BJ (cell line): ENCODE measurements at places on chromosomes 6 and 20.

GRCh38 chr6:106820412-106820852, 154.1 kb downstream of the CD24 start:
- no peak for DNase-seq

GRCh38 chr6:67541586-67541985, 1093.5 kb upstream of the ADGRB3 start:
- peak; percentile 17 for DNase-seq

- no peak for DNase-seq
Measured at GRCh38 chr6:141550471-141550870, 582.3 kb upstream of the GJE1 start.

DNA sequence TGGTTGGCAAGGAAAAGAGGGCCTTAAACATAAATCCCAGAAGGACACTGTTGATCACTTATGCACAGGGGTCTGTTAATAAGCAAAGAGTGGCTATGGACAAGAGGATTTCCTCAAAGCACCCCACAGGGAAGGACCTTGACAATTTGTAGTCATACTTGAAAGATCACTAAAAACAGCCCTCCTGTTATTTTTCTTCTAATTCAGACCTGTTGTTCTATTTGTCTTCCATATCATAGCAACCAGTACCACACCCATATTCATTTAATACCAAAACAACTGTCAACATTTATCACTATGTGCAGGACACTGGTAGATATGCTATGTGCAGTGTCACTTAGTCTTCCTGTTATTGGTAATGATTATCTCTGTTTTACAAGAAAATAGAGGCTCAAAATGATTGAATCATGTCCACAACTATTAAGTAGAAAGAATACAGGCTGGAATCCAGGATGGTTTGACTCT, 3.2 kb upstream of the DYNLRB1 start:
- no peak for DNase-seq

DNA sequence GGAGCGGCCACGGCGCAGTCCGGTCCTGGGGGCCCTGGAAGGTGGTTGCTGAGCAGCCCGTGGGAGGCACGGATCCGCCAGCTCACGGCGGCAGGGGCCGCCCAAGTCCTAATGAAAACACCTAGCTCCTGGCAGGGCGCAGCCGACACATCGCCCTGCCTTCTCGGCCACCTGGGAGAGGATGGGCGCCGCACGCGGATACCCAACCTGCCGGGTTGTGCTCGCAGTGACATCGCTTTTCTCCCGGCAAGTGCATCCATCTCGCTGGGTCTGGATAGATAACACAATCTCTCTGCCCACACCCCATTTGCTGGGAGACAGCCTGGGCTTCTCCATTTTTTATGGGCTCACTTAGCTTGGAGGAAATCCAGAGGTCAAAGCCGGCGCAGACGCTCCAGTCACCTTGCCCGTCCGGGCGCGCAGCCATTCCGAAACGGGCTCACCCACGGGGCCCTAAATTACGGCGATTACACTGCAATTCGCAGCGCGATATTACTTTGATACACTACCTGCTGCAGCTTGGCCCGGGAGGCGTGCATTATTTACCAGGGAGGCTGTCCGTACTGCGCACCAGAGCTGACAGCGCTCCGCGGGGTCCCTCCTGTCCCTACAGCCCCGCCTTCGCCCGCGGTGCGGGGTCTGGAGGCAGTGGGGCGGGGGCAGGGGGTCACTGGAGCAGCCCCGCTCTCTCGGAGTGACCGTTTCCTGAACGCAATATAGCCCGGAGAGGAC, 36.2 kb upstream of the CCDC167 start:
- no peak for DNase-seq

DNA sequence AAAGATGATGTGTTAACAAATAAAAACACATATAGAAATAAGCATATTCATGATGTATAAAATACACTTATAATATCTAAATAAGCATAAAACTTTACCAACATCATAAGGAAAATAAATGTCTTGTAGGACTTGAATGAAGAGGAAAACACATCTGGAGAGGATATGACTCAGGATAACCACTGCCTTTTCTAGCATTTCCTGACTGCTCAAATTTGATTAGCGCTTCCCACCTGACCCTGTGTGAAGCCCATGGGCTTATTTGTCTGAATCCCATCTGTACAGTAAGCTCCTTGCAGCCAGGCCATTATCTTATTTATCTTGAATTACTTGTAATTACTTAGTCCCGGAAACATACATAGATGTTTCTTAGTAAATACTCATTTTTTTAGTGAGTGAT, 608.6 kb downstream of the COL12A1 start:
- DNase-seq = peak; percentile 49

DNA sequence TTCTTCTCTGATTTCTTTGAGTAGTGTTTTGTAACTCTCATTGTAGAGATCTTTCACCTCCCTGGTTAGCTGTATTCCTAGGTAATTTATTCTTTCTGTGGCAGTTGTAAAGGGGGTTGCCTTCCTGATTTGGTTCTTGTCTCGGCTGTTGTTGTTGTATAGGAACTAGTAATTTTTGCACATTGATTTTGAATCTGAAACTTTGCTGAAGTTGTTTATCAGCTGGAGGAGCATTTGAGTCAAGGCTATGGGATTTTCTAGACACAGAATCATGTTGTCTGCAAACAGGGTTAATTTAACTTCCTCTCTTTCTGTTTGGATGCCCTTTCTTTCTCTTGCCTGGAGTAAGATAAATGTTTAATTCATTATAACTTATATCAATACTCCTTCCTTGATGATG, 86.4 kb downstream of the OLIG3 start:
- no peak for DNase-seq

- DNase-seq = no peak
Measured at GRCh38 chr20:16517946-16518783, 55.1 kb downstream of the KIF16B start.

DNA sequence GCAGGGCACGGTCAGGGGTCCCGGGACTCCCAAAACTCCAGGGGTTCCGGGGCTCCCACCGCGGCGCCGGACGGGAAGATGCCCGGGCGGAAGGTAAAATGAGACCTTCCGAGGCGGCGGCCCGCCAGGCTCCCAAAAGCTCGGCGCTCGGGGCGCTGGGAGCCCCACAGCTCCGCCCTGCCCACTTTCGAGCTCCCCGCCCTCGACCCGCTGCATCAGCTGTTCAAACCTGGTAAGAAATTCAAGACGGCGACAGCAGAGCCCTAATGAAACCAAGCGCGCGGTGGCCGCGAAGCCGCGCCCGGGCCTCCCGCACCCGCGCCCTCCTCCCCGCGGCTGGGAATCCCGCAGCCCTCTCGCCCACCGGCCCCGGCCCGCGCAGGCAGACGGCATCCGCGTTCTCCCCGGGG, 369 bp downstream of the SLC4A11 start:
- DNase-seq = no peak

DNA sequence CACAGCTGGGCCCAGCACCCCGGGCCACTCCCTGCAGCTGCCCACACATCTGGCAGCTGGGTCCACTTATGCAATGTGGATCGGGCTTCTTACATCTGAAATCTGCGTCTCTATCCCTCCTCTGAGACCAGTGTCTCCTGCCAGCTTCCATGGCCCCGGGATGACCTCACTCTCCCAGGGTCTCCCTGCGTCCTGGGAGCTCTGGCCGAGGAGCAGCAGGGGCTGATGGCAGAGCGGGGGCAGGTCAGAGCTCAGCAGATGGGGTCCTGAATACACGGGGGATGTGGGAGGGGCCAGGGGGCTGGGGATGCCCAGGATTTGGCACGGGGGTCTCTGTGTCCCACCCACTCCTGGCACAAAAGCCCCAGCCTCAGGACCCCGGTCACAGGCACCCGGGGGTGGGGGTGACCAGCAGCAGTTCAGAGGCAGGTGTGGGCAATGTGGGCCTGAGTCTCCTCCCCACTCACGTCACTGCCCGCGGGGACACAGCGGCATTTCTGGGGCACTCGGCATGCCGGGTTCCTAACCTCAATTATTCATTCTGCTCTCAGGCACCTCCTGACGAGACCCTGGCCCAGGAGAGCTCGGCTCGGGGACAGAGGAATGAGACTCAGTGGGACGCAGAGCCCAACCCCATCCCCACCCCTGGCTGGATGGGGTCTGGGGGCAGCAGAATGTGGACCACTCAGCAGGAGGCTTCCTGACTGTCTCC, 16.4 kb downstream of the CHRNA4 start:
- DNase-seq = no peak

GRCh38 chr6:154430481-154430919, 73.9 kb upstream of the IPCEF1 start:
- DNase-seq = no peak

GRCh38 chr6:89364586-89364985, 12.1 kb upstream of the UBE2J1 start:
- no peak for DNase-seq

- DNase-seq = no peak
Measured at GRCh38 chr6:41072836-41073202, at the start of gene NFYA. TSS of gene NFYA (plus strand) at chr6:41072974. CDS start at chr6:41079090, 6,116 bp downstream.

DNA sequence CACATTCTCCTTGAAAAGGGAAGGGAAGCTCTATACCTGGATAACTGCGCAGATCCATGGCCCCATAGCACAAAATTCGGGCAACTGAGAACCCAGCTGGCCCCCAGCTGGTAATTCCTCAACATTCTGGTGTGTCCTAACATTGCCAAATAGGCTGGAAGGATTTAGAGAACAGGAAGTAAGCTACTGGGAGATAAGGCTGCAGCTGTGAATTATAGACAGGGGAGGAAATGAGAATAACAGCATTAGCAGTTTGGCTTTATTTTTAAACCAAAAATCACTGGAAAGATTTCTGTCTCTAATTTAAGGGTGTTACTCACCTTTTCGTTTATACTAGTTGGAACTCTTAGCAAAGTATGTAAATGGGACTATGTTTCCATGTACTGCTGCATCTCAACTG, 97.2 kb downstream of the TULP4 start:
- DNase-seq = peak; percentile 9

DNA sequence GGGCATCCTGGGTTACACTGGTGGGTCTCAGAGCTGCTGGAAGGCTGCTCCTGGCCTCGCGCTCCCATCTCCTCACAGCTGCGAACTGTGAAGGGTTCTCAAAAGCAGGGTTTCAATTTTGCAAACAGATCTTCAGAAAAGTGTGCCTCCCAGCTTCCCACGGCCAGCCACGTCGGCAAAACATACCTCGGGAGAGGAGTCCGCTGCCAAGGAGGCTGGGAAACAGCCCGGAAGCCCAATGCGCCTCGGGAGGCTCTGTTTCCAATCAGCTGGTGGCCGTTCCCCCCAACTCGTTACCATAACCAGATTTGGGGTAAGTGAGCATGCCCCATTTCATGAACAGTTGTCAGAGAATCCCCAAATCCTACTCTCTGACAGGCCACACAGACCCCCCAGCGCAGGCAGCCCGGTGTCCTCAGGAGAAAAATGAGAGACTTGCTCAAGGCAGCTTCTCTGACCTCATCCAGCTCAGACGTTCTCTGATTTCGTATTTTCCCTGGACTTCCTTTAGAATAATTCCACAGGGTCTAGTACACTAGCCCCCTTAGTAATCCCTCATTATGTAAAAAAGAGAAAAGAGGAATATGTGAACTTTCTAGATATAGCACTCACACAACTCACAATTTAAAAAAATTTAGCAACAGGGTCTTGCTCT, 98.4 kb downstream of the SNX5 start:
- DNase-seq = no peak

DNA sequence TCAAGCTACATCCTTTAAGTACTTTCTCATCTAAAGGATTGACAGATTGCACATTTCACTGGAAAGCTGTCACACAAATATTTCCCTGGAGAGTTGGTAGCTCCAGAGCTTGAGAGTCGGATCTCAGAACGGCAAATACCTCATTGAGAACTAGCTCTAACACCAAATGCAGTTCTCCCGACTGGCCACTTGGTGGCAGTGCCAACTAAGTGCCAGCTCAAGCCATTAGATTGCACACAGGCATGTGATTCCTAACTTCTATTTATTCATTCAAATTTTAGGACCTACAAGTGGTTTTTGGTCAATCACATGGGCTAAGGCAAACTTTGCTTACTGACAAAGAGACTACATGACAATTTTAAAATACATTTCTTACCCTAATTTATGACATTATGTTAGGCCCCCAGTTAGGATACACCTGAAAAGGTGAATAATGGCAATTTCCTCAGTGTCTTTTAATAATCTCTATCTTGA, 7.9 kb upstream of the MCHR2 start:
- DNase-seq = no peak

DNA sequence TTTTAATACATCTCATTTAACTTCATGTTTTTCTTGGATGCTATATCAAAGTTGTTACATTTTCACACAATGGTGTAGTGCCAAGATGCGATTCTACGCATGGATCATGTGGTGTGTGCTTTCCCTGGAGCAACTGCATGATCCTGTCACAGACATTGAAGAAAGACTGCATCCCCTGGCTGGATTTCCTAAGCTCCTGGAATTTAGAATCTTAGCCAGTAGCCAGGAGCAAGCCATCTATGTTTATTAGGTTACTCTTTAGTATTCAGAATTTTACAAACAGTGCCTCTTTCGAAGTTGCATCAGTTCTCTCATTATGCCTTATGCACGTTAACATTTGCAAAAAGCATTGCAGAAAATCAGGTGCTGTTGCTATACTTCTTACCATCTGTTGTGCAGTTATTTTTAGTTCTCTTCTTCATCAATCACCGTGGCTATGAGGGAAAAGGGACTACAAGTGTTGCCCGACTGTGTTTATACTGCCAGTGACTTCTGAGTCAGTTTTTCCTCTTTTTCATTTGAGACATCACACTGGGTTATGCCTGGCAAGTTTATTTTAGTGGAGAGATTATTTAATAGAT, 584.2 kb downstream of the BCKDHB start:
- DNase-seq = peak; percentile 58
